ENCODE measurements at places on chromosomes 1 and 21. TPM values are rescaled to one million over a fixed set of nuclear protein-coding genes. Genes with fewer than 3 reads are reported as not detected.

DNA sequence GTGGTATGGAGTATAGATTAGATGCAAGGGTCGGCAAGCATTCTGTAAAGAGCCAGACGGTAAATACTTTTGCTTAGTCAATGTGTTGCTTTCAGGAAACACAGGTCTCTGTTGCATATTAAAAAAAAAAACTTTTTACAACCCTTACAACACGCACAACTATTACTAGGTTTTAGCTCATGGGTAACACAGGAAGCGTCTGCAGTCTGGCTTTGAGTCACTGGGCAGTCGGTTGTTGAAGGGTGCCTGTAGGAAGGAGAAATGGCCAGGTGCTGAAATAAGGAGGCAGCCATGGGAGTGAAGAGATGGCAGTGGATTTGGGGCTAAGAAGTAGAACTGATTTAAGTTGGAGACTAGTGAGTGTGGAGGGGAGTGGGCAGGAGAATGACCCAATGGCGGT is 192.1 kb downstream of the KCNJ6 start:
- no peak for DNase-seq

GRCh38 chr1:39789571-39790110 is 976 bp upstream of the BMP8B start:
- no peak for DNase-seq

DNA sequence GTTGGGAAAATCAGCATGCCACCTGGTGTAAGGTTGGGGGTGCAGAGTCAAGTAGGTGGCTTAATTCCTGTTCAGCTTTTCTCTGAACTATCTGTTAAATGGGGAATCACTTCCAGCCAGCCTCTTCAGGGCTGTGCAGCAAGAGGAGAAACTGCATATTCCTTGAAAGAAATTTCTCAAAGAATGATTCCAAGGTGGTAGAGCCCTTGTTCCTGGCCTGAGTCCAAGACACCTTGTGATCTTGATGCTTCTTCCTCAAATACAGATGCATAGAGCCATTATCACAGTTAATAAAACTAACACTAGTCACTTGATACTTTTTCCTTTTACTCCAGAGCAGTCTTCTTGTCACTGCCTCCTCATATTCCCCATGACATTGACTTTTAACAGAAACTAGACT is 5.2 kb downstream of the TXLNA start:
- no peak for DNase-seq

GRCh38 chr1:155022136-155022926 is 11.2 kb downstream of the DCST2 start:
- DNase-seq = no peak

GRCh38 chr1:78091215-78091813 is 45.5 kb downstream of the GIPC2 start:
- no peak for DNase-seq

- DNase-seq = peak; percentile 60
Measured at GRCh38 chr21:28885853-28886177, 106.9 kb downstream of the LTN1 start.

DNA sequence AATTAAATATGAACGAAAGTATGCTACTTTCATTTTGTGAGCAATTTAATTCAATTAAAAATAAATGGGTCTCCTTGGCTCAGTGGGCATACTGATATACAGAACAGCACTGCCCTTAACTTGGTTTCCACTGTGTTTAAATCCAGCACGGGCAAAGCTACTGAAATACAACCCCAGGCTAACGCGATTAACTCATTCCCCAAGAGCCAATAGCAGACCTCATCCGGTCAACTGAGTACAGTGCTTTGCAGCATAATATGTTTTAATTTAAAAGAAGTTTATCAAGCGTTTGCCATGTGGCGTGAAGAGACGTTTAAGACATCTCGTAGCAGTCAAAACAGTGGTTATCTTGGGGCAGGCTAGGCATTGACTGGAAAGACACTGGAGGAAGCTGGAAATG is 118.6 kb downstream of the PROX1 start:
- no peak for DNase-seq

GRCh38 chr1:156101880-156102279 is 12.6 kb upstream of the LMNA start:
- no peak for DNase-seq

DNA sequence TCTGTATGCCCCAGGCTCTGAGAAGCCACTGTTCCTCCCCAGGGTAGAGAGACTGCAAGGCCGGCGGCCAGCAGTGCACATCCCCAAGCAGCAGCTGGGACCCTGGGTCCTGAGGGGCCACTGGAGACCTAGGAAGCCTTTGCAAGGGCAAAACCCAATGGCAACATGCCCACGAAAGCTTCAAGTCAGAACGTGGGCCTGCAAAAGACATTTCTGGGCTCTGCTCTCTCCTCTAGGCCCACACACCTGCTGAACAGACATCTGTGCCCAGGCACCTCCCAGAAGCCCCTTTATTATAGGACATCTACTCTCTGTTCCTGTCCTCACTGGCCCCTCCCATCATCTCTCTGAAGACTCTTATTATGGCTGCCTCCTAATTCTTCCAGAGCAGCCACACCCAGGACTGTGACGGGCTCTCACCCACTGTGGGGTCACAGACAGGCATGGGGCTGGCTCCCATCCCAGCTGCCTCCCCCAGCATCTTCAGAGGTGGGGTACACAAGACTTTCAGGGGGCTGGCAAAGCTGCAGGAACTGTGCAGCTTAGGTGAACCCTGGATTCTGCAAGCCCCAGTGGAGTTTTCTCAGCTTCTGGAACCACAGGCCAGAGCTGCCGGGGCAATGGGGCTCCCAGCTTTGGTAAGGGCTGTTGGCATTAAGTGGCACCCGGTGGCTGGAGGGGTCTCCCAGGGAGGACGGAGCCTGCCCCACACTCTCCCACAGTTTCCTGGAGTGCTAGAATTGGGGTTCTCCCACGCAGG is 12.6 kb downstream of the TRIM11 start:
- DNase-seq = no peak

HES5 gene
- under 0.01 TPM for total RNA-seq

FOXO6 gene
- total RNA-seq = not detected

ETV3 gene
- total RNA-seq = 12.9 TPM

SESN2 gene
- total RNA-seq = 13.4 TPM

Measured in fibroblast of villous mesenchyme (primary cell).